ENCODE measurements at places on chromosomes 11 and 22. TPM values are rescaled to one million over a fixed set of nuclear protein-coding genes. Genes with fewer than 3 reads are reported as not detected.

Gene CNTF
- total RNA-seq, result 3.5 TPM

GRCh38 chr22:45777852-45778375, 106.3 kb downstream of the ATXN10 start:
- H3K36me3 ChIP-seq, result no peaks in the 10 kb centered on the region
- no peak overlapping the region for H3K4me3 ChIP-seq
- no peak overlapping the region for H3K27ac ChIP-seq
- DNase-seq, result no peak

GRCh38 chr22:46131151-46131587, 19.2 kb upstream of the PPARA start:
- no peaks in the 10 kb centered on the region for H3K36me3 ChIP-seq
- no peak for DNase-seq
- H3K4me3 ChIP-seq, result no peak overlapping the region
- H3K4me1 ChIP-seq, result no peaks in the 10 kb centered on the region
- H3K27me3 ChIP-seq, result no peaks in the 10 kb centered on the region
- H3K27ac ChIP-seq, result no peak overlapping the region

DNA sequence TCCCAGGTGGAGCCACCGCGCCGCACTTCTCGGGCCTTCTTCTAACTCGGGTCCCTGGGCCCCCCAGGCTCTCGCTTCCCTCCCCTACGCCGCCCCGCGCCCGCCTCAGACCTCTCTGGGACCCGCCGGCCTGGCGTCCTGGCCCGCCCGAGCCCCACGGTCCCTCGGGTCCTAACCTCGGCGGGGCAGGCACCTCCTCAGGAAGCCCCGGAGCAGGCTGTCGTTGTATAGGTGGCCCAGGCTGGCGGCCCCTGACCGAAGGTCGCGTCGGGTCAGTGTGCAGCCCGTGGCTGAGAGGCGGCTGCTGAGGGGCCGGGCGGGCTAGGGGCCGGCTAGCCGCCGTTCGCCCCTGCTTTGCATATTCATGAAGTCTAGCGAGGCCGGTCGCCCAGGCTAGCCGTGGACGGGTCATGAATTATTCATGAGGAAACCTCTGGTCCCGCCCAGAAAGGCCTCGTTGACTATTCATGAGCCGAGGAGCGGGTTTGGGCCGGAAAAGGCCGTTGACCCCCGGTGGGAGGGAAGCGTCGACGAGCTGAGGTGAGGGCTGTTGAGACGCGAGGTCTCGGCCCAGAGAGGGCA, at the start of gene HORMAD2:
HORMAD2 (plus strand) TSS at position 513 of the 582 bp plus-strand sequence. CDS start 13,489 bp downstream, outside the sequence.
- no peak for DNase-seq
- H3K27ac ChIP-seq, result no peak within 1 kb of the TSS
- no peaks in the 10 kb centered on the region for H3K4me1 ChIP-seq

DNA sequence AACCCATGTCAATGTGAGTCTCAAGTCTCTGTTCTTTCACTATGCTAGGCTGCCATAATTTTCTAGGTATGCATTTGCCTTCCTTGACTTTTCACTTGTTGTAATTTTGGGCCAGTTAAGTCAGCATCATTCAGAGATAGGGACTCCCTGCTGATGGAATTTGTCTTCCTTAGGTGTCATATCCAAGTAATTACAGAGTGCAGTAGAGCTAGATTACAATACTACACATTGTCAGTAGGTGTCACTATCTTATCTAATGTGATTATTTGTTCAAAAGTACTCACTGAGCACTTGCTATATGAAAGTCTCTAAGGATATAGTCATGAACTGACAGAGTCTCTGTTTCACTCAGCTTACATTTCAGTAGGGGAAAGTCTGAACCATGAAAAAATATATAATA, 25.0 kb upstream of the SYN3 start:
- H3K36me3 ChIP-seq, result no peaks in the 10 kb centered on the region
- DNase-seq, result no peak
- H3K4me1 ChIP-seq, result no peaks in the 10 kb centered on the region
- no peak overlapping the region for H3K4me3 ChIP-seq
- no peak overlapping the region for H3K27ac ChIP-seq
- no peaks in the 10 kb centered on the region for H3K27me3 ChIP-seq

DNA sequence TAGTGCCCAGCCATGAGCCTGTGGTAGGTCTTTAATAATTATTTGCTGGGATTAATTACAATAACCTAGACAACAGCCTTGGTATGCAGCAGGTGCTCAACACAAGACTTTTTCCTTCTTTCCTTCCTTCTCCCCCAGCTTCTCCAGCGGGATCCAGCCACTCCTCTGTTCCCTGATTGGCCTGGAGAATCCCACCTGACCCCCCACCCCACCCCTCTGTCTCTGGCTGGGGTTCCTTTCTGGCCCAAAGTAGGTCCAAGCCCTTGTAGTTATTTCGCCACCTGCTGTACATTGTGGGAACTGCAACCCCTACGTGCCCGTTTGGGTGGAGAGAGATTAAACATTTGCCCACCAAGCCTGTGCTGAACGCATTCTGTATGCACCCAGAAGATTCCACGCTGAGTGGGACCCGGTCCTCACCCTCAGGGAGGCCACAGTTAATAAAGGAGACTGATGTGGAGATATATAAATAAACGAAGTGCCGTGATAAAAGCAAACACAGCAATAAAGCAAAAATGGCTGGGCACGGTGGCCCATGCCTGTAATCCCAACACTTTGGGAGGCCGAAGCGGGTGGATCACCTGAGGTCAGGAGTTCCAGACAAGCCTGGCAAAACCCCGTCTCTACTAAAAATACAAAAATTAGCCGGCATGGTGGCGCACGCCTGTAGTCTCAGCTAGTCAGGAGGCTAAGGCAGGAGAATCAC, 32.1 kb upstream of the DGKZ start:
- no peaks in the 10 kb centered on the region for H3K36me3 ChIP-seq
- H3K4me3 ChIP-seq, result no peak overlapping the region
